HCT116 (cell line): ENCODE measurements at places on chromosomes 4 and X.

GRCh38 chr4:72275381-72275780 is 243.6 kb downstream of the NPFFR2 start:
- no peak for DNase-seq

DNA sequence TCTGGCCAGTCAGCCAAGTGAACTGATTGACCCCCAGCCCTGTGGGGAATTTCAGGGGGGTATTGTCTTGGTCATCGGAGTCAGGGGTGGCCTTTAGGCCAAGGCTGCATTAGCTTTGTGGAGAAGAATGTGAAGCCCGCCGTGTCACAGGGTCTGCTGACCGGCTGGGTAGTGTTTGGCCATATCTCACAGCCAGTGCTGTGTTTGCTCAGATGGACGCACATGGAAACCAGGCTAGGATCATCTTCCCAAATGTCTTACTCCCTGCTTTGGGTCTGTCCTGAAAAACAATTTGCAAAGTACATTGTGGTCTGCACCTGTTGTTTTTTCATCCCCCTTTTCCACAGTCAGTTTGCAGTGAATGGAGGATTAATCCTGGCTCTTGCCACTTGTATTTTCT is 13.0 kb downstream of the TMEM164 start:
- no peak for DNase-seq

DNA sequence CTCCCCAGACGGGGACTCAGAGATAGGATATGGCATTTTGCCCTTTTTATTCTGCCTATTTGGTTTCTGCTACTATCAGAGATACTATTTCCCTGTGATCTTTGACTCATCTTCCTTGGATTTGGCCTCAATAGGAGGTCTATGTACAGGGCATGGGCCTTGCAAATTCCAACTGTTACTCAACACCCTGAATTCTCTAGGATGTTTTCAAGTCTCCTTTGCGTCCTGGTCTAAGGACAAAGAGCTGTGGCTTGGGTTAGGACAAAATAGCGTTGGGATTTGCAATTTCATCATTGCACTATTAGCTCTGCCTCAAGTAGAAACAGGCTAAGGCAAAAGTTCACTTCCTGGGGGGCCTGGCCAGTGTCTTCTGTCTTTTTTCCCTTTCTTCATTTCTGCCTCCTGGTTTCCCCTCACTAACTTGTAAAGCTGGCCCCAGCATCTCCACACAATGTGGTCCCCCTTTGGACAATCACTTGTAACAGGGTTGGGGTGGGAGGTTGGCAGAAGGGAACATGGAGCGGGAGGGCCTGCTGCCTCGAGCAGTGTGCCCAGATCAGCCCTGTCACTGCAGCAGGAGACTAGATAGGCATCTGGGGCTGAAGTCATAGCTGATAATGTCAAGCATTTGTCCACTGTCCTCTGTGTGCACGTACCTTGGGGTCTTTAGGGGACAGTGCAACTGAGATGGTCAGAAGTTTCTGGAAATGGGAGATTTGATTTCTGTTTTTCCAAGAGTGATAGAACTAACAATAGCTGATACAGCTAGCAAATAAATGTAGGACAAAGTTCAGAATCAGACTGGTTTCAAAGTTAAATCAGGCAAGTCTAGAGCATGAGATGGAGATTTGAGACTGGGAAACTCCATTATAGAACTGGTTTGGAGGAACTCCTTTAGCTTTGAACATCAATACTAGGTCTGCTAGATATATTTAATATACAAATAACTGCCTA is 25.8 kb upstream of the STBD1 start:
- DNase-seq, result no peak

- no peak for DNase-seq
Measured at GRCh38 chr4:139256349-139256748, 23.7 kb downstream of the MGARP start.

GRCh38 chrX:135009057-135009610 is 13.2 kb downstream of the RTL8B start:
- no peak for DNase-seq

GRCh38 chr4:147987252-147987651 is 255.4 kb downstream of the ARHGAP10 start:
- DNase-seq, result no peak

- no peak for DNase-seq
Measured at GRCh38 chrX:142084611-142085010, 120.5 kb downstream of the MAGEC2 start.

DNA sequence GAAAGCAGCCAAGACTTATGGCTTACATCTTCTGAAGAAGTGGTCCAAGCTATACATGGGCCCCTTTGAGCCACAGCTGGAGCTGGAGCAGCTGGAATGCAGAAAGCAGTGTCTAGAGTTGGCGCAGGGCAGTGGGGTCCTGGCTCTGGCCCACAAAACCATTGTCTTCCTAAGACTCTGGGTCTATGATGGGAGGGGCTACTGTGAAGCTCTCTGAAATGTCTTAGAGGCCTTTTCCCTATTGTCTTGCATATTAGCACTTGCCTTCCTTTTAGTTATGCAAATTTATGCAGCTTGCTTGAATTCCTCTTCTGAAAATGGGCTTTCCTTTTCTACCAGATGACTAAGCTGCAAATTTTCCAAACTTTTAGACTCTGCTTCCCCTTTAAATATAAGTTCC is 15.3 kb downstream of the NPY1R start:
- DNase-seq, result no peak

DNA sequence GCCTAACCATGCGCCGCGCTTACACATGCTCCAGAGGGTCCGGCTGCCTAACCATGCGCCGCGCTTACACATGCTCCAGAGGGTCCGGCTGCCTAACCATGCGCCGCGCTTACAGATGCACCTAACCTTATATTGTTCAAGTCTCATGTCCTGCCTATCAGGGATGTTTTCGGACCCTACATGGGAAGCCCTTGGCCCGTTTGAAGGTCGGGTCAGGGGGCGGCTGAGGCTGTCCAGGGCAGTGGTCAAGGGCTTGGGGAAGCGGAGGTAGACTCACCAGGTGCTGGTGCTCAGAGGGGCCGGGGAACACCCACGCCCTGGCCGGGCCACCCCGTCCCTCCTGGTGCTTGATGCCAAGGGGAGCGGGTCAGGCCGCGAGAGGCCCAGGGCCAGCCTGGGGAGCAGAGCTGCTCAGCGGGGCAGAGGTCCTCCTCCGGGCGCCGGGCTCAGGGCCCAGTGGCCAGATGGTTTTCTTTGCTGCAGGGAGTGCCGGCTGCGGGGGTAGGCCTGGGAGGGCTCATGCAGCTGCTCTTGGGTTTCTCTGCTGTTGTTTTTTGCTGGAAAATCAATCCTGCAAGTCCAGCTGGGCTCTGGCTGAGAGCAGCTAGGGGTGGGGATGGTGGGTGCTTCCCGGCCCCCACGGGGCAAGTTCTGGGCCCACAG is 35.4 kb upstream of the SPON2 start:
- no peak for DNase-seq

DNA sequence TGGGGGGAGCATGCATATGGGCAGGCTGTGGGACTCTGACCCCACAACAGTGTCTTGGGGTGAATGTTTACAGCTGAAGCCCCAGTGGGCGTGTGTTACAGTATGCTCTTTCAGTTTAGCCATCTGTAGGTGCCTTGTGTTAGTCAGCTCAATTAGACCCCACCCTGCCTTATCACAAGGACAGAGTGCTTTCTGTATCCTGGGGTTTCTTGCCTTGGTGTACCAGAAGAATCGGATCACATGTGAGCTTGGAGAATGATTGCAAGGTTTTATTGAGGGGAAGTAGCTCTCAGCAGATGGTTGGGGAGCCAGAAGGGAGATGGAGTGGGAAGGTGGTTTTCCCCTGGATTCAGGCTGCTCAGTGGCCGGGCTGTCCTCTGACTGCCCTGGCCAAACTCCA is 27.3 kb downstream of the SH3BGRL start:
- no peak for DNase-seq
